ENCODE measurements at places on chromosomes 2 and 18.

DNA sequence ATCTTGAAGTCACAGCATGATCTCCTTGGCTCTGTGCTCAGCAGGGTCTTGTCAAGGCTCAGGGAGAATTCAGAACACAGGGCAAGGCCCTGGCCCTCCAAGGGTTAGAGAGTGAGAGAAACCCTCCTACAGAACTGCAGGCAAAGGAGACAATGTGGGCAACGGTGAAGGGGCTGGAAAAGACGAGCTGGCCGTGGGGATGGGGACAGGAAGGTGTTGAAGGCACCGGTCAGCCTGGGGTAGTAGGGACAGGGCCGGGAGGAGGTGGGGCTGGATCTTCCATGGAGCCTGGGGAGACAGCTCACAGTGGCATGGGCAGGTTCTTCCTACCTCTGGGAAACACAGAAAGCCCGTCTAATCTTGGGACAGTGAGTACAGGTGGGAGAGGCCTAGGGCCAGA is 92.2 kb upstream of the MCFD2 start:
- DNase-seq: no peak

DNA sequence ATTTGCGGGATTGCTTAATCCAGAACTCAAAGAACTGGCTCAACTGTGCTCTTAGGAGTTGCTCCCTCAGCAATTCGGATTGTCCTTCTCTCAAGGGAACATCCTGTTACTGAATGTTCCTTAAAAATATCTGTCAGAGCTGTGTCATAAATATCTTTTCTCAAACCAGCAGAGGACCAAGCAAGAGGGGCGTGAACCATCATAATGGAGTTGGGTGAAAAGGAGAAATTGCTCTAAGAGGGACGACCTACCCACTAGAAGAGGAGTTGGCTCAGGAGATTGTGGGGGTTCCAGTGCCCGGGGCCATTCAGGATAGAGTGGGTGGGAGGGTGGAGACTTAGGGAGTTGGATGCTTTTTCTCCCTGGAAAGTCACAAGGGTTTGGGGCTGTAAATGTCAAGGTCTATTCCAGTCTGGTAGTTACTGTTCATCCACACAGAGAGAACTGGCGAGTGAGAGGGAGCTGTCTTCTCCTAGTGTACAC is 59.5 kb downstream of the MERTK start:
- no peak for DNase-seq

DNA sequence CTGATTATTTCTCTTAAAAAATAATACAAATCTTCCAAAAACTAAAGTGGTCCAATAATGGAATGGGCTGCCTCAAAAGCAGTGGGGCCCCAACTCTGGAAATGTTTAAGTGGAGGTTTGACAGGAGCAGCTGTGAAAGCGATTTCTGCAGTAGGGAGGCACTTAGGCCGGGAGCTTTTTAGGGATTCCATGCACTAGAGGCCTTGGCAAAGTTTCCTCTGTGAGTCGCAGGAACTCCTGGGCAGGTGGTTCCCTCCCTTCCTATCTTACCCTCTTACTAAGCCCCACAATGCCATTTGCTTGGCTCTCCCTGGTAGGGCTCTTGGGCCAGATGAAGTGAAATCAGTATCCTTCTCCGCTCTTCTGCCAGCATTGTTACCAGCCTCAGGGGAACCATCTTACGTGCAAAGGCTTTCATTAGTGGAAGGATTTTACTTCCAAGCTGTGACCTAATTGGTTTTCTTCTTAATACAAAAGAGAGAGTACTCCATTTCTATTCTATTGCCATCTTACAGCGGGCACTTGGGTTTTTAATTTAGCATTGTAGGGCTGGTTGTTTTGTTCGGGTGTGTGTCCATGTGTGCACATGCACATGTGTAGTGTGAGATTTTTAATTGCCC is 34.3 kb upstream of the C18orf32 start:
- DNase-seq: no peak

DNA sequence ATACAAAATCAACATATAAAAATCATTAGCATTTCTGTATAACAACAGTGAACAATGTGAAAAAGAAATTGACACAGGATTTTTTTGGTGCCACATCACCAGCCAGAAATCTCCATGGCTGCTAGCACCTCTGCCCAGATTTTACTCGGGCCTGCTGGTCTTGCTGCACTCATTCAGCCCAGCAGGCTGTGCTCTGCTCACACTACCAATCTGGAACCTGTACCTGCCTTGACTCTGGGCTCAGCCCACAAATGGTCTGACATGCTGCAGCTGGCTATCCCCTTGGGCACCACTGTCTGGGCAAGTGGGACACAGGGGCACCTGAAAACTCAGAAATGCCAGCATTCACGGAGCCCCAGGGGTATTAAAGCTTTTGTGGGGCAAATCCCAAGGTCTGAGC is 392.5 kb upstream of the NRXN1 start:
- peak; percentile 3 for DNase-seq

GRCh38 chr2:172927641-172928357 is 147.8 kb upstream of the MAP3K20 start:
- DNase-seq: no peak

GRCh38 chr2:226352941-226353560 is 446.6 kb downstream of the IRS1 start:
- DNase-seq: no peak

- no peak for DNase-seq
Measured at GRCh38 chr2:25226827-25227226, 58.4 kb upstream of the POMC start.

GRCh38 chr2:191724015-191724414 is 46.1 kb downstream of the NABP1 start:
- DNase-seq: no peak

GRCh38 chr2:39124746-39125057 is 3.9 kb upstream of the SOS1 start:
- DNase-seq: no peak

DNA sequence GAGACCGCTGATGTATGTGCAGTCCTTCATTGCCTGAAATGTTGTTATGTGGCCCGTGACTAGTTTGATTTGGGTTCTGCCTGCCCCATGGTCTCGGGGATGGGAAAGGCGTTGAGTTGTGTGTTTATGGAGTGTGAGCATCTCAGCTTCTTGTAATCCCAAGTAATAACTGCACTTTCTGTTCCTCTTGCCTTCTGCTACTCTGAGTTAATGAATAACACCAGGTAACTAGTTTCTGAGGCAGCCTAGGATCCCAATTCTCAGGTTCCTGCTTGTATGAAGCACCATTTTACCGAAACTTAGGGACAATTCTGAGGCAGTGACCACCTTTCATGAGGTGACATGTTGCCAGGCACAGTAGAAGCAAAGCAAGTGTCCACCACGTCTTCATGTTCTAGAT is 170.0 kb downstream of the ALK start:
- DNase-seq: no peak

DNA sequence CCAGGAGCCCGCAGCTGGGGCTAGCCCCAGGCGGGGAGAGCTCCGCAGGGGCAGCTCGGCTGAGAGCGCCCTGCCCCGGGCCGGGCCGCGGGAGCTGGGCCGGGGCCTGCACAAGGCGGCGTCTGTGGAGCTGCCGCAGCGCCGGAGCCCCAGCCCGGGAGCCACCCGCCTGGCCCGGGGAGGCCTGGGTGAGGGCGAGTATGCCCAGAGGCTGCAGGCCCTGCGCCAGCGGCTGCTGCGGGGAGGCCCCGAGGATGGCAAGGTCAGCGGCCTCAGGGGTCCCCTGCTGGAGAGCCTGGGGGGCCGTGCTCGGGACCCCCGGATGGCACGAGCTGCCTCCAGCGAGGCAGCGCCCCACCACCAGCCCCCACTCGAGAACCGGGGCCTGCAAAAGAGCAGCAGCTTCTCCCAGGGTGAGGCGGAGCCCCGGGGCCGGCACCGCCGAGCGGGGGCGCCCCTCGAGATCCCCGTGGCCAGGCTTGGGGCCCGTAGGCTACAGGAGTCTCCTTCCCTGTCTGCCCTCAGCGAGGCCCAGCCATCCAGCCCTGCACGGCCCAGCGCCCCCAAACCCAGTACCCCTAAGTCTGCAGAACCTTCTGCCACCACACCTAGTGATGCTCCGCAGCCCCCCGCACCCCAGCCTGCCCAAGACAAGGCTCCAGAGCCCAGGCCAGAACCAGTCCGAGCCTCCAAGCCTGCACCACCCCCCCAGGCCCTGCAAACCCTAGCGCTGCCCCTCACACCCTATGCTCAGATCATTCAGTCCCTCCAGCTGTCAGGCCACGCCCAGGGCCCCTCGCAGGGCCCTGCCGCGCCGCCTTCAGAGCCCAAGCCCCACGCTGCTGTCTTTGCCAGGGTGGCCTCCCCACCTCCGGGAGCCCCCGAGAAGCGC is 15.0 kb upstream of the GMPPA start:
- no peak for DNase-seq

DNA sequence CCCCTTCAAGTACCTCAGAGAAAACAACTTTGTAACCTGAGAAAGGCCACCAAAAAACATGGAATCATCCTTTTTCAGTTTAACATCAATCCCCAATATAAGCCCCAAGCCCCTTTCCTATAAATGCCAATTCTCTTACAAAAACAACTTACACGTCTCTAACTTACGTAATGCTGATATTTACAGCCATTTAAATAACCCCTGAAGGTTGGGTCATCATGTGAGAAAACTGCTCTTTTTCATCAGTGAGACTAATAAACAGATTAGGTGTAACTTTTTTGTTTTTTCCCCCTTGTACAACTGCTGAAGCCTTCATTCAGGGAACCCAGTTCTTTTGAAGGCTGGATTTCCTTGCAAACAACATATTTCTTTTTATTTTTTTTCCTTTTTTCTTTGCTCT is 3.7 kb downstream of the FASTKD1 start:
- DNase-seq: no peak

DNA sequence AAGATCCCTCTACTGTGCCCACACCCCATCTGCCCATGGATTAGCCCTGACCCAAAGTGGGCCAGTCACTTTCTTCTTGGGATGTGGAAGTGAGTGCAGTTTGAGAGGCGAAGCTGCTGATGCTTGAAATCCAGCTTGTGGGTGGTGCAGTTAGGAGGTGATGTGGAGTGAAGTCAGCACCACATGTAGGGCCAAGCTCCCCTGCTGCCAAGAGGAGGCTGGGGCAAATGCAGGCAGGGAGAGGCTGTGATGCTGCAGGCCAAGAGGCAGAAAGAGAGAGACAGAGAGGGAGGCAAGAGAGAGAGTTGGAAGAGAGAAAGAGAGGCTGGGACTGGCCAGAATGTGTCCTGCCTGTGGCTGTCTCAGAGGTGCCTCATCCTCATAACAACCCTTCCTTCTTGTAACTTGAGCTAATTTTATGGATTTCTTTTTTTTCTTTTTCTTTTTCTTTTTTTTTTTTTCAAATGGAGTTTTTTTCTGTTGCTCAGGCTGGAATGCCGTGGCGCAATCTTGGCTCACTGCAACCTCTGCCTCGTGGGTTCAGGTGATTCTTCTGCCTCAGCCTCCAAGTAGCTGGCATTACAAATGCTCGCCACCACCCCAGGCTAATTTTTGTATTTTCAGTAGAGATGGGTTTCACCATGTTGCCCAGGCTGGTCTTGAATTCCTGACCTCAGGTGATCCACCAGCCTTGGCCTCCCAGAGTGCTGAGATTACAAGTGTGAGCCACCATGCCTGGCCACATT is 35.3 kb upstream of the CAB39 start:
- peak; percentile 19 for DNase-seq

DNA sequence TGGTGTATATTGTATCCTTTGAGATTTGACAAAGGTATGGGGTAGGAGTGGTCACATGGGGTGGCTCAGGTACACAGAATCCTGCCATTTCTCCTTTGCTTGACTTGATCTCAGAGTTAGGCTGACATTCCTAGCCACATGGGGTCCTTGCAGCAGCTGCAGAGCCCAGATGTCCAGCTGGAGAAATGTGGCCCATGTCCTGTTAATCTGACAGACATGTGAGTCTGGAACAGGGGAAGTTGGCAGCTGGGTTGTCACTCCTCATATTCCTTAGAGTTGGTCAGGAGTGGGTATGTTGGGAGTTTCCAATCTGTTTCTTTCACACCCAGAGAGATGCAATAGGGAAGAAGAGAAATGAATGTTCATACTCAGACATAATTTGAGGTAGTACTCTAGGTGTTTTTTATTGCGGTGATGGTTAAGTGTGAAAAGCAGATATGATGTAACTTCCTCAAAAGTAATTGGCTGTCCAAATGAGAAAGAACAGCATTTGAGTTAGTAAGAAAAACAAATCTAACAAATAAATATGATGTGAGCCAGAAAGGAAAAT is 402.6 kb upstream of the MEIS1 start:
- DNase-seq: no peak

DNA sequence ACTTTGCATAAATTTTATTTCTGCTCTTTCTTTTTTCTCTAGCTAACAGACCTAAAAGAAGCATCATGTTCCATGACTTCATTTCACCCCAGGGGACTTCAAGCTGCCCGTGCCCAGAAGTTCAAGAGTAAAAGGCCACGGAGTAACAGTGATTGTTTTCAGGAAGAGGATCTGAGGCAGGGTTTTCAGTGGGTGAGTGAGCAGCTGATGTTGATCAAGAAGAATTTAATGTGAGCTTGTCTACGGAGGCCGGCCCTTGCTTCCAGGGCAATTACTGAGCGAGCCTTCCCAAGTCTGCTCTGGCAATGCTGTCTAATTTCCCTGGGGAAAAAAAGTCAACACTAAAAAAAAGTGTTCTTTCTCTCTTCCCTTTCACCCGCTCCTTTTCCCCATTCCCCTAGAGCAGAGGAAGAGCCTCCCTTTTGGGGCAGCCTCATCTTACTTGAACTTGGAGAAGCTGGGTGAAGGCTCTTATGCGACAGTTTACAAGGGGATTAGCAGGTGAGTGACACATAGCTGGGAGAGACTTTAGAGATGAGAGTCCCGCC is 1.2 kb downstream of the CDK15 start:
- no peak for DNase-seq

GRCh38 chr18:36809590-36810381 is 19.0 kb downstream of the TPGS2 start:
- DNase-seq: peak; percentile 87

- no peak for DNase-seq
Measured at GRCh38 chr2:28117104-28117596, 226.6 kb downstream of the BABAM2 start.

- DNase-seq: no peak
Measured at GRCh38 chr2:77608510-77608909, 86.3 kb upstream of the LRRTM4 start.
